ENCODE measurements at places on chromosomes 13 and 19.

DNA sequence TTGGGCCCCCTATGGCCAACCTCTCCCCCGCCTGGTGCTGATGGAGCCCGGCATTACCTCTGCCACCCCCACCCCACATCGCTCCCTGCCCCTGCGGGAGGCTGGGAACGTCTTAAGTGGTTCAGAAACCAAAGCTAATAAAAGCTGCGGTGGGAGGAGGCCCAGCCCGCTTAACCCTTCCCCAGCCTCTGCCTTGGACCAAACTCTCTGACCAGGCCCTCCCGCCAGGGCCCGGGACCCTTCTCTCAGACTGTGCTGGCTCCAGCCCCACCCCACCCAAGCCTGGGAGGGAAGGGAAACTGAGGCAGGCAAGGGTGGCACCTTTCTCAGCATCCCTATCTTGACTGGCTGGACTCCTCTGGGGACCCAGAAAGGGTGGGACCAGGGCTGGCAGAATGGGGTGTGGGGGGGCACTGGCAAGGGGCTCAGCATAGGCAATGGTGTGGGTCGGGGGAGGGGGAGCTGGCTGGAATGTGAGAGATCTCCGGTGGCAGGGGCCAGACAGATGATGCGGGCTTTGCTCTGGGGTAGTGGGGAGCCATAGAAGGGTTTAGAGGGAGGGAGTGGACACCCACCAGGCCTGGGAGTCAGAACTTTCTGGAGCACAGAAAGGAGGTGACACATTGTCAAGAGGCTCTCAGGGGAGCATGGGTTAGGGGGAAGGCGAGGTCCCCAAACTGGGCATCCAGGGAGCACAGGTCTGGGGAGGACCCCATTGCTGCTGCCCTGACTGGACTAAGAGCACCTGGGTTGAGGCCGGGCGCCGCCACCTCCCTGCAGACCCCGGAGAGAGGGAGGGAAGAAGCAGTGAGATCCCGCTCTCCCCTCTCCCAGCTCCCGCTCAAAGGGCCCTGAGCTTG is 21.9 kb downstream of the SMIM24 start:
- peak; percentile 88 for DNase-seq

GRCh38 chr13:77415253-77416071 is 88.6 kb upstream of the MYCBP2 start:
- no peak for DNase-seq

GRCh38 chr19:32874605-32875004 is 5.0 kb upstream of the SLC7A9 start:
- no peak for DNase-seq

DNA sequence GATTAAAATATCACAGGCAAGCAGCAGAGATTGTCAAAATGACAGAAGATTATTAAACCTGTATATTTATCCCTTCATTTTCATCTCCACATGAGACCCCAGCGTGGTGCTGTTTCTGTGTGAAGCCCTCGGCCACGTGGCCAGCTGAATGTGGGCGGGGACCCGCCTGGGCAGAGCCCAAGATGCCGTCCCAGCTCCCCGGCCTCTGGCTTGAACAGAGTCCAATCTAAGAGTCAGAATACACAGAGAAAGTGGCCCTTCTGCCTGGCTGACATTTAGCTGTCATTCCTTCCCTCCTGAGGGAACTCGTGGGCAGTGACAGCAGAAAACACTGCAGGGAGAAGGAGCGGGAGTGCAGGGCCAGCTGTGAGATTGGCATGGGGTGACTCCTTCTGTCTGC is 34.9 kb upstream of the UQCRFS1 start:
- DNase-seq: no peak

DNA sequence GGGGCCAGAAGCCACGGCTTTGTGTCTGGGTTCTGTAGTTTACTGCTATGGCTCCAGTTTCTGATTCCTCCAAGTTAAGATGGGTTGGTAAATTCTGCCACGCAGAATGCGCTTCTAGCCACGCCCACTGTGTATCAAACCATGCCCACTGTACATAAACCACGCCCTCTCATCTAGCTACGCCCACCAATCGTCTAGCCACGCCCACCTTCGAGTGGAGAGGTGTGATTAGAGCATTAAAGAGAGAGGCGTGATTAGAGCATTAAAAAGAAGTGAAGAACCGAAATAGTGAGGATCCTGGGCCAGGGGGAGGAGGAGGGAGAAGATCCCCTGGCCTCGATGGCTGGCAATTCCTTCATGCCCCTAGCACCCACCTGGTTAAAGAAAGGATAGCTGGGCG is 43.7 kb upstream of the ADGRE5 start:
- no peak for DNase-seq

DNA sequence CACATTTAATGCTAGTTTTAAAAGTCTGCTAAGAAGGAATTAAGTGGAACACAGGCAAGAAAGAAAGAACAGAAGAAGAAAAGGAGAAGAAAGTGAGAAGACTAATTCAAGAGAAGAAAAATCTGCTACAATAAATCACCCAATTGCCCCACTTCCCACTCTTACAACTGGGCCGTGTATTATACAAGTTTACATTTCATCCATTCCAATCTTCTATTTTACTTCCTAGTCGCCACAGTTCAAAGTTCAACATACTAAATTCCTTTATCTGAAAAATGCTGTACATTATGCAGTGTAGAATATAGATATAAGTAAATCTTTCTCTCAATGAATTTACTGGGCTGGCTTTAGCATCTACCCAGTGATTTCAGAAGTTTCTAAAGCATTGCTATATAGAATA is 328.2 kb downstream of the DIAPH3 start:
- DNase-seq: no peak

GRCh38 chr13:113777311-113778260 is 18.6 kb downstream of the TMEM255B start:
- DNase-seq: peak; percentile 24

- DNase-seq: no peak
These were observed 88.1 kb downstream of the SHISA2 start for GRCh38 chr13:25963674-25964073.

DNA sequence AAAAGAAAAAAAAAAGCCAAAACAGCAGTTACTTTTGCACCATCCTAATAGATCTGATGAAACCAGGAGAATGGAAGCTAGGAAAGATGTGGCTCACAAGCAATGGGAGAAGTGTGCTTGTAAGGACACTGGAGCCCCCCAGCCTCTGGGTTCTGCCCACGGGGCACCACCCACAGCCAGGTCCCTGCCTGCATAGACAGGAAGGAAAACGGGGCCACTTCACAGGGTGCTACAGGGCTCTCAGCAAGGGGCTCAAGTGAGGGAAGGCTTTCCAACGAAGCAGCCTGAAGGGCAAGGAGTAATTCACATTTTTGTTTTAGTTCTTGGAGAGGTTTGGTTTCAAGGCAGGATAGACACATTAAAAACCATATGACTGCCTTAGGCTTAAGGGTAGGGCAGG is 42.7 kb downstream of the BRD4 start:
- DNase-seq: no peak

DNA sequence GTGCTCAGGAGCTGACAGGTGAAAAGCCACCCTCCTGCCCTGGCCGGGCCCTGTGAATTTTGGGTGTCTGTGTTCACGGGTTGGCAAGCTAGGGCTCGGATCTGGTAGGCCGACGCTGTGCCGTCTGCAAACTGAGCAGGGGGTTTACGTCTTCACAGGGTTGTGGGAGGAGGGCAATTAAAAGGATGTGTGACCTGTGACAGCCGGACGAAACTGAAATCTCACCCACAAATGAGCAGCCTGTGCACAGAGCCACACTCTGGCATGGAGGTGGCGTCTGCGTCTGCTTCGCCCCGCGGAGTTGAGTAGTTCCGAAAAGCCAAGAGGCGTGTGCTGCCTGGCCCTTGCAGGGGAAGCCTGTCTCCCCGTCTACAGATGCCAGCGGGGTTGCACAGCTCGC is 117.3 kb downstream of the KDM4B start:
- no peak for DNase-seq
